ENCODE measurements at places on chromosomes 12 and 14.

- DNase-seq, result no peak
These were observed 7.4 kb downstream of the PARP2 start for GRCh38 chr14:20350860-20351259.

DNA sequence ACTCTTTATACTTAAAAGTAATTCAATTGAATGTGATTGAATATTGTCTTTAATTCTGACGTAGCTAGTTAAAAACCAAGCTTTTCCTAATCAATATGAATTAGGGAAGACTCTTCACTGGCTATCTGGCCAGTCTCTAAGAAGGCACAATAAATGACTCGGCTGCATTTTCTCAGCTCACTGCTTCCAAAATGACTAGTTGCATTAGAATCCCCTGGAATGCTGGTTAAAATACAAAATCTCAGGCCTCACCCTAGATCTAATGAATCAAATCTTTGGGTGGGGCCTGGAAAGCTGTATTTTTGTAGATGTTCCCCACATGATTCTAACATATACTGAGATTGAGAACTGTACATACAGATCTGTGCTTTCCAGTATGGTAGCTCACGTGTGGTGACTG is 242.1 kb downstream of the CHST11 start:
- no peak for DNase-seq

GRCh38 chr14:94021416-94022157 is 4.6 kb upstream of the OTUB2 start:
- DNase-seq, result no peak

DNA sequence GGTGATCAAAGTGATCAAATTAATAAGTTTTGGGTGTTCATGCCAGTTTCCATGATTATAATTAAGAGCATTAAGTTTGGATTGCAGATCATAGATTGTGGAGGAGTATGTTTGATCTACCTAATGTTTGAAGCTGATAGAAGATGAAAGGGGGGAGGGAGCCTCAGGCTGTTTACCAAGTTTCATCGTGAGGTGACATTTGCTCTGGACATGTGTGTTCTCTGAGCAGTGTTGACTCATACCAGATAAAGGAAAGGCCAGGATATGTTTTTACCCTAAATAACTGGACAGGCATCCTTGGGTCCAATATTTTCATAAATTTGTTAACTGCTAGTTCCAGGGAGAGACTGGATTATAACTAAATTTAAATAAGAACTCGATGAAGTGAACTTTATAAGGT is 3.5 kb upstream of the SEL1L start:
- DNase-seq, result no peak

DNA sequence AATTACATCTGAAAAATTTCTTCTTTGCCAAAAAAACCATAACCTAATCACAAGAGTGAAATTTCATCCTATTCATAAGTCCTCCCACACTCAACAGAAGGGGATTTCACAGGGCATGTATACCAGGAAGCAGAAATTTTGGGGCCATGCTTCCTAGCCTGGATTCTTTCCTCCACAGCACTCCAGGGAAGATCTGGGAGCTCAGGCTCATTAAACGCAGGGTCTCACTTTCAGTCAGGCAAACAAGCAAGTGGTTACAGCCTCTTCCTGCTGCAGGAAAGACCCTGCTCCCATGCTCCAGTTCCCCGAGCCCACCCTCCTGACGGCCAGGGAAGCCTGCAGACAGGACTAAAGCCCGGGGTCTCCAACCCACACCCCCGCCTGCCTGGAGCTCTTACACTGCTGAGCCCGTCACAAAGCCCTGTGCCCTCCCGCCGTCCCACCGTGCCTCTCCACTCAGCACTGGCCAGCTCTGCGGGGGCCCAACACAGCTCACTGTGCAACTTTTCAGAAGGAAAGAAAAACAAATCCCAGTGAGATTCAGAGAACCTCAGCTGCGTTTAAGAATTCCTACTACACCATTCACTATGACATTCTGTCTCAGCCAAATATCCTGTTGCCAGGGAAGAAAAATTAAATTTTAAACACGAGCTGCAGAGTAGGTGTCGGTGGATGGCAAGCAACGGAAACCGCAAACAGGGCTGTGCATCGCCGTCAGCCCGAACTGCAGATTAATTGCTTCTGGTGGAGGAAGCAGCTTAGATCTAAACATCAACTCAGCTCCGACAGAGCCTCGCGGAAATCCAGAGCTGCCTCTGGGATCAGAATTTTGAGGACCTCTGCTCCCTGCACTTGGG is 106.7 kb upstream of the SFSWAP start:
- no peak for DNase-seq

- no peak for DNase-seq
These were observed 15.1 kb downstream of the CYP46A1 start for GRCh38 chr14:99699085-99699760.

- peak; percentile 6 for DNase-seq
These were observed 757.1 kb downstream of the NRXN3 start for GRCh38 chr14:78927261-78927660.

GRCh38 chr14:29391801-29392200 is 535.8 kb downstream of the PRKD1 start:
- no peak for DNase-seq

DNA sequence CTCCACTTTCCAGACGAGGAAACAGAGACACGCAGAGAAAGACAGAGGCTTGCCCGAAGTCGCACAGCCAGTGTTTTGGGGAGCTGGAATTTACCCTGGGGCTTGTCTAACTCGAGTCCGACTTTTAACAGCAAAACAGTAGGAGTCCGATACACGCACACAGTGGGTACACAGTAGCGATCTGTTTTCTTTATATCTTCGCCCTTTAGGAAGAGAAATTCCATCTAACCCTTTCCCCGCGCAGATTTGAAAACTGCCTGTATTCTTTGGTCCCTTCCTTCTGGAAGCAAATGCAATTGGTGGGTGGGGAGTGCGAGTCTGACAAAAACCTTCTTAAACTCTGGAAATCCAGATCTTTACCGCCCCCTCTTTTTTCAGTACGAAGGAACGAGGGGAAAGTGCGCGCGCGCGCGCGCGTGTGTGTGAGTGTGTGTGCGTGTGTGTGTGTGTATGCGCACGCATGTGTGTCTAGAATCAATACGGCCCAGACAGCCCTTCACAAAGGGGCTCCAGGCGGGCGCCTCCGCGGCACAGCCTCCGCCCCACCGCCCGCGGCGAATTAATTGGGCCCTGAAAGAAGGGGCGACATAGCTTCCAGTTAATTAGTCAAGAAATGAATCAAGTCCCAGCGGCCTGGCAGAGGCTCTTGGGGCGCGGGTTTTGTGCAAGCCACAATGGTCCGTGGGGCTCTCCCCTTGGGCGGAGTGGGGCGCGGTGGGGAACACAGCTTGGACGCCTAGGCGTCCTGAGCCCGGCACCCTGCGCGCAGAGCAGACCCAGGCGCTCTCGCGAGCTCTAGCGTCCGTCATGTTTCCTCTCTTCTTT is 14.0 kb upstream of the TBX3 start:
- peak; percentile 69 for DNase-seq

GRCh38 chr12:83172866-83173649 is 486.4 kb downstream of the TMTC2 start:
- DNase-seq, result no peak

- DNase-seq, result no peak
These were observed 1.2 kb upstream of the CMTM5 start for GRCh38 chr14:23375527-23376251.
